Thoracic aorta (tissue), 2 donors: ENCODE measurements at places on chromosomes 6 and 20.

- peaks cover 4% of the 10 kb centered on the region for H3K4me1 ChIP-seq
- H3K27ac ChIP-seq = no peak overlapping the region
- no peaks in the 10 kb centered on the region for H3K36me3 ChIP-seq
- no peak overlapping the region for H3K4me3 ChIP-seq
- no peaks in the 10 kb centered on the region for H3K27me3 ChIP-seq
Observed at GRCh38 chr6:133966654-133967329, 13.8 kb downstream of the TBPL1 start.

DNA sequence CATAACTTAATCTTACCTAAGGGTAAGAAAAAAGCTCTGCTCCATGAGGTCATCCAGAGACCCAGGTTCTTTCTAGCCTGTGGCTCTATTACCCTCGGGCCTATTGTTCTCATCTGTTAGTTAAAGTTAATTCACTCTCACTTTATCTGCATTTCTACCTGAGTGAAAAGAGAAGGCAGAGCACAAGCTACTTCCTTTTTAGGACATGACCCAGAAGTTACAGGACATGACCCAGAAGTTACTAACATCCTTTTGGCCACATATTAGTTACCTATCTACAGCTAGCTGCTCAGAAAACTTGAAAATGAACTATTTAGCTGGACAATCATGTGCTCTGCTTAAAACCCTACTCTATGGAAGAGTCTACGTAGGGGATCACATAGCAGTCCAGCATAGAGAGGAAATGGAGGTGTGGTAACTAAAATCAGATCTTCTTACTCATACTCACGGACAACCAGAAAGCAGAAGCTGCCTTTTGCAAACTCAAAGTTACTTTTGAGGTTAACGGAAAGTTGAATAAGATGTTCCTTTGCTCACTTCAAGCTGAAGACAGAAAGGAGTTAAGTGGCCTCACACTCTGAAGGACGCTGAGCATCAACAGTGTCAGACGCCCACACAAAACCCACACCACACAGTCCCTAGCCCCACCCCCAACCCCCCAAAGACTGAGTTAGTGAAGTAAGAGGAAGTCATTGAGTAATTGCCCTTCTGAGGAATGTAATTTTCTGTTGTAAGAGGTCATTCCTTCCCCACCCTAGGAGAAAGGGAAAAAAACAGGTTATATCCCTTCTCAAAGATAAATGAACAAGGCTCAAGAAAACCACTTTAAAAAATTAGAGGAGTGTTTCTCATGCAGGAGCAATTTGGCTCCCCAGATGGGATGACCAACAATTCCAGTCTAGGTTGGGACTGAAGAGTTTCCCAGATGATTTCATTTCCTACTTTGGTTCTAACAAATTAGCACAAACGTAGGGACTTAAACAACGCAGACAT lies 45.9 kb upstream of the TAB2 start:
- H3K4me1 ChIP-seq = no peaks in the 10 kb centered on the region
- no peak for DNase-seq
- H3K27ac ChIP-seq = no peak overlapping the region

DNA sequence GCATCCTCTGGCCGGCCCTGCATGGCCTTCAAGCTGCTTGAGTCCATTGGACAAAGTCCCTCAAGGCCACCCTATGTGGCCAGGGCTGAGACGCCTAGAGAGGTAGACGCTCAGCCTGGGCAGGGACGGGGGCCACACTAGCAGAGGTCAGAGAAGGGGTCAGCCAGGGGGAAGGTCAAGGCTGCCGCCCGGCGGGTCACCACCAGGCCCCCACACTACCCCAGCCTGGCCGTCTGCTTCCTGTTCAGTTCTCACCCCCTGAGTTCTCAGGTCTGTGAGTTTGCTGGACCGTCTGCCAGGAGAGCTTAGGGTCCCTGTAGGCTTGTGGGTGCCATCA lies 37.3 kb downstream of the NTSR1 start:
- H3K4me1 ChIP-seq = no peaks in the 10 kb centered on the region
- DNase-seq = no peak
- H3K36me3 ChIP-seq = no peaks in the 10 kb centered on the region
- no peak overlapping the region for H3K4me3 ChIP-seq

GRCh38 chr20:10682939-10683338 lies 9.1 kb upstream of the JAG1 start:
- H3K4me1 ChIP-seq = no peaks in the 10 kb centered on the region
- no peak overlapping the region for H3K27ac ChIP-seq
- no peak overlapping the region for H3K4me3 ChIP-seq
- no peak for DNase-seq
- no peaks in the 10 kb centered on the region for H3K27me3 ChIP-seq

GRCh38 chr6:77371748-77372147 lies 91.5 kb downstream of the HTR1B start:
- H3K36me3 ChIP-seq = no peaks in the 10 kb centered on the region
- no peaks in the 10 kb centered on the region for H3K27me3 ChIP-seq
- no peak overlapping the region for H3K27ac ChIP-seq
- DNase-seq = no peak
- H3K4me1 ChIP-seq = peaks cover 18% of the 10 kb centered on the region
- H3K4me3 ChIP-seq = no peak overlapping the region

DNA sequence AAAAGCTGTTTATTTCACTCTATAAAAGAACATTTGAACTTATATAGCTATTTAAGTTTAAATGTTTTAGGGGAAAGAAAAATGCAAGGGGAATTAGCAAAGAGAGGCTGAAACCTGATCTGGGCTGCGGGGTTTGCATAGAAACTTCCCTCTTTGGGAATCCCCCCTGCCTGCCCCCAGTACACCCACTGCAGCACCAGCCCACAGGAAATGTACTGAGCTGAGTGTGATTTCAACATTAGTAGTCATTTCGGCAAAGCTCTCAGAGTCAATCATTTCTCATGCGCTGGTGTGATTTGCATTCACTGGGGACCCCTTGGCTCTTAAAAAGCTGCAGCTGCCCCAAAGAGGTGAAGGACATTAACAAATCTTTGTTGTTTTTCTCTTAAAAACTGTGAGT lies 859.4 kb downstream of the MAFB start:
- H3K4me1 ChIP-seq = peaks cover 3% of the 10 kb centered on the region
- no peak for DNase-seq
- no peak overlapping the region for H3K27ac ChIP-seq
- no peak overlapping the region for H3K4me3 ChIP-seq
- no peaks in the 10 kb centered on the region for H3K27me3 ChIP-seq

GRCh38 chr6:167275001-167275400 lies 16.1 kb upstream of the UNC93A start:
- no peak overlapping the region for H3K27ac ChIP-seq
- H3K27me3 ChIP-seq = peaks cover 5% of the 10 kb centered on the region
- no peak for DNase-seq

- DNase-seq = no peak
- no peak overlapping the region for H3K4me3 ChIP-seq
- no peak overlapping the region for H3K27ac ChIP-seq
- peaks cover 8% of the 10 kb centered on the region for H3K4me1 ChIP-seq
- H3K27me3 ChIP-seq = no peaks in the 10 kb centered on the region
Observed at GRCh38 chr6:38035478-38035877, 216.0 kb downstream of the ZFAND3 start.

- H3K27ac ChIP-seq = no peak overlapping the region
- no peak for DNase-seq
- no peak overlapping the region for H3K4me3 ChIP-seq
Observed at GRCh38 chr20:9321007-9321406, 193.4 kb upstream of the LAMP5 start.

DNA sequence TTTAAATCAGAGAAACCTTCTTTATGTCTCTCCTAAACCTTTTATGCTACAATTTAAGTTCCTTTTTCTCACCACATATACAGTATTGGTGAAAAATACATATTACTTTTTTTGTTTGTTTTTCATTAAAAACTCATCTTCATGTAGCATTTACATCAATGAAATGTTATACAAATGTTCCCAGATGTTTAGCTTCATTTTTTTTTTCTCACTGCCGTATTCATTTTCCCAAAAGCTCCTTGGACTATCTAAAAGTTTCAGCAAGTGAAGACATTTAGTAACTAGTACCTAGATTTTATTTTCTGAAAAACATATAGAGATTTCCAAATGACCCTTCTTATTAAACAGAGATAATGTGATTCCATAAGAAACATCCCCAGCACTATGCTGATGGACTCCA lies 128.9 kb downstream of the BMP5 start:
- H3K4me3 ChIP-seq = no peak overlapping the region
- DNase-seq = no peak
- H3K27me3 ChIP-seq = no peaks in the 10 kb centered on the region
- H3K27ac ChIP-seq = no peak overlapping the region
- H3K36me3 ChIP-seq = no peaks in the 10 kb centered on the region

DNA sequence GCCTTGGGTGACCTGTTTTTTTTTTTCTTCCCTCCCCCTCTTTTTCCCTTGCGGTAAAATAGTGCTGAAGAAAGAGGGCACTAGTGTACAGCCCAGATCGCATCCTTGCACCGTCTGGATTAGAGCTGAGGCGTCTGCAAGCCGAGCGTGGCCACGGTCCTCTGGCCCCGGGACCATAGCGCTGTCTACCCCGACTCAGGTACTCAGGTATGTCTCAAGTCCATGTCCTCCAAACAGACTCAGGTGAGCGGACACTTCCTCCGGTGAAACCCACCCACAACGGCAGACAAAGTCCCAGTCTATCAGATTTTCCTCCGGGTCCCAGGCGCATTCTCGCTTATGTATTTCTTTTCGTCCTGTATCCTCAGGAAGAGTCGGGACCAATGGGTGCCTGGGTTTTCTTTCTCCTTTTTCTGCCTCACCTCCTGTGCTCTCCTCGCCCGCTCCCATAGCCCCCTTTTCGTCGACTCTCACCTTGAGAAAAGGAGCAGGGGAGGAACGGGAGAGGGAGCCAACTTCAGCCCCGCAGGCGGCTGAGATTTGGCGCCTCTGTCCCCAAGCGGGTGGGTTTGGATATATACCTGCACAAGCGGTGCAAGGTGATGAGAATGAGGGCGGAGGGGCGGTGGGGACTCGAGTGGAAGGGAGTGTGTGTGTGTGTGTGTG lies 1.1 kb upstream of the GRM1 start:
- no peak overlapping the region for H3K27ac ChIP-seq
- no peaks in the 10 kb centered on the region for H3K4me1 ChIP-seq
- no peak for DNase-seq

GRCh38 chr20:61350500-61351250 lies 98.6 kb downstream of the CDH4 start:
- no peak overlapping the region for H3K4me3 ChIP-seq
- no peak overlapping the region for H3K27ac ChIP-seq
- H3K36me3 ChIP-seq = no peaks in the 10 kb centered on the region

DNA sequence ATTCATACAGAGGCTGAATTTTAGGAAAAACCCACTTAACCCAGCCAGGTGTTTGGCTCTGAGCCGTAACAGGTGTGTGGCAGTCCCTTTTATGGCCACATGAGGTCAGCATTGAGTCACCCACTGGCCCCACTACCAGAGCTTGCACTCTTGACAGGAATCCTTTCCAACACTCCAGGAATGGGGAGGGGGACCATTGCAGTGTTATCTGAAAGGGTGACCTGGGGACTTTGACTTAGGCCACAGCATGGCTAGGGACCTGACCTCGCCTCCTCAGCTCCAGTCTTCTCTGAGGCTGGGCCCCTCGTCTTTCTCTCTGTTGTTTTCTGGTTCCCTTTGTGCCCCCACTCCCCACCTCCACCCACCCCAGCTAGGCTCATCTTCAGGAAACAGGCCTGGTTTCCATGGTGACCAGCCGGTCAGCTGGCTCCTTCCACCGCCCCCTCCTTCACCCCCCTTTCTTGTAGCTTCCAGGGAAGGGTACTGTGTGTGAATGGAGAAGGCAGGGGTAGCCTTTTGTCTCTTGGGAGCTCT lies 2.1 kb upstream of the TMEM151B start:
- H3K4me1 ChIP-seq = peaks cover 15% of the 10 kb centered on the region
- no peaks in the 10 kb centered on the region for H3K36me3 ChIP-seq
- no peak overlapping the region for H3K27ac ChIP-seq

DNA sequence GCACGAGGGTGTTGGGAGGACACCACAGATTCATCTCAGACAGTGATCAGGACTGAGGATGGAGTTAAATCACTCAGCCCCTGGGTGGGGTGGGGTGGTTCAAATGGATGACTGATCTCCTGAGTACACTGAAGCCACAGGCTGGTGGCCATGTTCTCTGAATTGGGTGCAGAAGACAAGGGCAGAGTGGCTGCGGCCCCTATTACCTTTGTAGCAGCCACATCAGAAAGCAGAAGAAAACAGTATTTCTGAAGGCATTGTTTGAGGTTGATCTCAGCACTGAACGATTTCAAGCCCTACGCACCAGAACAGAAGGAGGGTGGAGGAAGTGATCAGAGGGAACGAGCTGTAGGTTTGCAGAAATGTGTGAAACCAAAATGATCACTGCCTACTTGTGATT lies 71.6 kb downstream of the SH3BGRL2 start:
- H3K4me3 ChIP-seq = no peak overlapping the region
- no peak for DNase-seq
- no peak overlapping the region for H3K27ac ChIP-seq

GRCh38 chr20:33663161-33664084 lies 1.3 kb downstream of the C20orf144 start:
- peaks cover 16% of the 10 kb centered on the region for H3K36me3 ChIP-seq
- peak overlapping the region; percentile 96 for H3K4me3 ChIP-seq
- H3K27me3 ChIP-seq = no peaks in the 10 kb centered on the region
- no peak for DNase-seq
- peak overlapping the region; percentile 94 for H3K27ac ChIP-seq
- peaks cover 41% of the 10 kb centered on the region for H3K4me1 ChIP-seq

GRCh38 chr6:21227486-21227885 lies 366.1 kb upstream of the SOX4 start:
- H3K4me3 ChIP-seq = no peak overlapping the region
- no peak overlapping the region for H3K27ac ChIP-seq
- DNase-seq = no peak
- peaks cover 12% of the 10 kb centered on the region for H3K36me3 ChIP-seq
- no peaks in the 10 kb centered on the region for H3K4me1 ChIP-seq

GRCh38 chr6:136967876-136968752 lies 46.0 kb downstream of the SLC35D3 start:
- H3K27me3 ChIP-seq = no peaks in the 10 kb centered on the region
- DNase-seq = no peak
- no peak overlapping the region for H3K27ac ChIP-seq

DNA sequence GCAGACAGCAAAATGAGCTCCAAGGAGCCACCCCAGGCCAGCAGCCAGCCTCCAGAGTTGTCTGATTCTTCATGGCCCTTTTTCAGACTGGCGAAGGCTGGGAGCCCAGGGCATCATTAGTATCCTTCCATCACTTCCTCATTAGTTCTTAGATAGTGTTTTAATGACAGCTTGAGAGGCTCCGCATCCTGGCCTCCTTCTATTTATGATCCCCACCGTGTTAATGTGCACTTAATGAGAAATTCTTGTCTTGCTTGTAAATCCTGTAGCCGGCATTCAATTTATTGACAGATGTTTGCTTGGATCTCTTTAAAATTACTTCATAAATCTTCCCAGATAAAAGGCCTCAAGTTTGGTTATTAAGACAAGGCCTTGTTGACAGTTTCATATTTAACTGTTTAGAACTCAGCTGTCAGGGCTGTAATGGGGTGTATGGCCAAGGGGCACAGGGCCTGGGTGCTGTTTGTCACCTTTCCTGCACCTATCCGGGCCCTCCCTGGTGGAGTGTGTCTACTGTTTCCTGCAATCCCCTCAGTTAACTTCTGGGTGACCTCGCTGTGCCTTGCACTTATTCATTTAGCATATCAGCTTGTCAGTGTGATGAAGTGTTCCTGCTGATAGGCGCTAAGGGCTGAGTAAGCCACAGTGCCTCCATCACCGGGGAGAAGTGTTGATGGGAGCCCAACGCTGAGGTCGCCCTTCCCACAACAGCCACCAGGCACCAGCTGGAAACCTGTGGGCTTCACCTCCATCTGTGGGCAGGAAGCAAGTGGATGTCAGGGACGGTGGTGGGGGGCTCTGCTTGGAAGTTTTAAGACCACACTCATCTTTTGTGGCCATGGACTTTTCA lies 169.3 kb downstream of the TSHZ2 start:
- H3K27me3 ChIP-seq = no peaks in the 10 kb centered on the region
- H3K4me3 ChIP-seq = no peak overlapping the region
- no peaks in the 10 kb centered on the region for H3K4me1 ChIP-seq
- DNase-seq = no peak
- no peaks in the 10 kb centered on the region for H3K36me3 ChIP-seq
